ENCODE measurements at places on chromosomes 7 and 10.

GRCh38 chr7:93030605-93031225 is 87.1 kb downstream of the SAMD9 start:
- DNase-seq = no peak

GRCh38 chr10:100353770-100354485 is 6.9 kb downstream of the SCD start:
- no peak for DNase-seq

- no peak for DNase-seq
These were observed 113.2 kb upstream of the IFRD1 start for GRCh38 chr7:112336936-112337576.

GRCh38 chr10:97886286-97886685 is 36.6 kb downstream of the GOLGA7B start:
- no peak for DNase-seq

DNA sequence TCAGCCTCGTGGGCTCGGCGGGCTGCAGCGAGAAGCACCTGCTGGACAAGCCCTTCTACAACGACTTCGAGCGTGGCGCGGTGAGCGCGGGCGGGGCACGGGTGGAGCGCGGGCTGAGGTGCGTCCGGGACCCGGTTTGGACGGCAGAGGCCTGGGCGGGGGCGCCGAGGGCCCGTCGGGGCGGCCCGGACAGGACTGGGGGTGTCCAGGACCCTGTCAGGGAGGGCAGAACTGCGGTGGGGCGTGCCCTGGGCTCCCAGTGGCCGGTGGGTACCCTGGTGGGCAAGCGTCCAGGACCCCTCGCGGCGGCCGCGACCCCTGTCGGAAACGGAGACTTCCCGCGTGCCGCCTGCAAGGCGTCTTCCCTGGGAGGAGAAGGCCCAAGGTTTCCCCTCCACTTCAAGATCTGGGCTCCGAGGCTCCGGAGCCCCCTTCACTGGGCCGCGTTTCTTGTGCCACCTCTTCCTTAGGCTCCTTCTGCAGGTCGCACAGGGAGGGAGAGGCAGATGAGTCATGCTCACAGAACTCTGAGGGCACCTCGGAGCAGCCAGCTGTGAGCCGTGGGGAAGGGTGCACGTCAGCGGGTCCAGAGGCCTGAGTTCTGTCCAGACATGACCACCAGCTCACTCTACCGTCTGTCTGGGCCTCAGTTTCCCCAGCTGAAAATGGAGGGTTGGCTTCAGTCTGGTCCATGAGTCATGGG is 485 bp downstream of the ALOX5 start:
- no peak for DNase-seq

DNA sequence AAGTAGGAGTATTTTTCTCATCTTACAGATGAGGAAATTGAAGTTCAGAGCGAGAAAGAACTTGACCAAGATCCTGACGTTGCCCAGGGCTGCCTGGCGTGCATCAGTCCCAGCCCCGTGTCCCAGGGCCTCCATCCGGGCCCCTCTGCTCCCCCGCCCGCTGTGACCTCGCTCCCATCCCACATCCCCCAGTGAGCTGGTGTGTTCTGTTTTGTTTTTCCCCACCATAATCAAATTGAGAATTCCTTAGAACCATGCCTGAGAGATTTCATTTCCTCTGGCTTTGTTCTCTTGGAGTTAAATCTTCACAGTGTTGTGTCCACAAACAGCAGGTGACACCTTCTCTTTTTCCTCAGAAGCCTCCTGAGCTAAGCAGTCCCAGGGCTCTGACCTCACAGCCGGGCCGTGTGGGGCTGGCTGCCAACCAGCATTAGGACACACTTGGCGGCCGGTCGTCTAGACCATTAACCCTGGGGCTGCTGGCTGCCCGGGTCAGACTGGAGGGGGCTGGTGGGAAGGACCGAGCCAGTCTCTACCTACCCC is 44.3 kb downstream of the PFKP start:
- DNase-seq = peak; percentile 58

DNA sequence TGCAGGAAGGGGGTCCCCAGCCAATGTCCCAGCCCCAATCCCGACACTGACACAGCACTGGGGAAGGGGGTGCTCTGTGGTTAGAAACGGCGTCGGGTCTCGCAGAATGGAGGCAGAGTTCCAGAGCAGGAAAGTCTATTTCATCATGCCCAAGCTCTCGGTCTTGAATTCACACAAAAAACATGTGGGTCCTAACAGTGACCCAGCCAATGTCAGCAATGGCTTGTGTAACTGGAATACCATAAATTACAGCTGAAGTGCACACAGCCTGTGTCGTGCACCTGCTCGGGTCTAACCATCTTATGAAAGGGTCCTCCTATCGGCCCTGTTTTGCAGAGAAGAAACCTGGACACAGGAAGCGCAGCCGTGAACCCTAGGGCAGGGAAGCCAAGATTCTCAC is 324.1 kb downstream of the ADARB2 start:
- no peak for DNase-seq

DNA sequence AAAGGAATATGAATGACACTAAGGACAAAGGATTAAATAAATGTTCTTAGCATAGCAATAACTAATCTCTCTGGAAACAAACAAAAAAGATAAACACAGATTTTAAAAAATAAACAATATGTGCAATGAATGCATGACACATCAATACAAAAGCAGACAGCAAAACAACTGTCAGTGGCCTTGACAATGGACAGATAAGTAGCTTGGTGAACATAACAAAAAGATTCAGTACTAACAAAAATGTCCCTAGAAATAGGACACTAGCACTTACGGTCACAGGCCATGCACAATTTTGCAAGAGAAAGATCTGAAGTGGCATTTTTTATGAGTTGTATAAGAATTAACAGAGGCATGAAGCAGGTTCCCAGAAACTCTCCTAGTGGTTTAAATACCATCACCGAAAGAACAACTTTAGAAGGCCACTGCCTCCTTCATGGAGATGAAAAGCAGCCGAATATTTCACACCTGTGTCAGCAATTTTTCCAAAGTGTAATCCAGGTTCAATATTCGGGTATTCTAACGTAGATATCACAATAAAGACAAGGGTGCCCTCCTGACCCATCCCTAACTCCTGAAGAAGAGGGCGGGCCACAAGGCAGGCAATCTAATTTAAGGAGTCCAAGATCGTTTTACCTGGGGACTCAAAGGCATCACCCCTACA is 231.3 kb upstream of the MKLN1 start:
- DNase-seq = no peak

- DNase-seq = no peak
These were observed 243.2 kb downstream of the SNX10 start for GRCh38 chr7:26534649-26535482.

DNA sequence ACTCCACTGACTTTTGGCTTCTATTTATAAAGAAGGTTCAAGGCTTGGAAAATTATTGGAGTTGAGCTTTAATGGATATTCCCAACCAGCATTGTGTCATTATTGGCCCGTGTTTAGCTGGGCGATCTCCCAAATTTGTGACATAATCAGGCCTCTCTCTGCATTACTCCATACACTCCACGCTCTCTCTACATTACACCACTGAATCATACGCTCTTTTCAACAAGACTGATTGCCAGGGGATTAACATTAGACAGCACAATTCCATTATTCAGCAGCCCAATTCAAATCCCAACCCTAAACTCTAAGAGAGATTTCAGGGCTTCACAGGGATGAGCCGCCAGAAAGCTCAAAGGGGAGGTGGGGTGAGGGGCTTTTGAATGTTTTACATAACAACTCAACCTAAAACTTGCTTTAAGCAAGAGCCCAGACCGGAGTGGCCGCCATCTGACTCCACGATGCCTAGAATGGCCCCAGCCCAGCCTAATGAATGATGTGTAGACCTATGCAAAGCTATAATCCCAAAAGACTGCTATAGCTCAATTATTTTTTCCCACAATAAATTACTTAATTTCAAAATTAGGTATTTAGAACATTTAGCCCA is 61.8 kb downstream of the FGFR2 start:
- no peak for DNase-seq

- DNase-seq = no peak
These were observed 73.1 kb upstream of the SAMD8 start for GRCh38 chr10:75038335-75038734.

- DNase-seq = no peak
These were observed 159.1 kb upstream of the FEZF1 start for GRCh38 chr7:122463631-122464030.

GRCh38 chr7:77501192-77501515 is 35.9 kb upstream of the PTPN12 start:
- DNase-seq = no peak

GRCh38 chr10:61882621-61883370 is 18.7 kb upstream of the ARID5B start:
- no peak for DNase-seq

DNA sequence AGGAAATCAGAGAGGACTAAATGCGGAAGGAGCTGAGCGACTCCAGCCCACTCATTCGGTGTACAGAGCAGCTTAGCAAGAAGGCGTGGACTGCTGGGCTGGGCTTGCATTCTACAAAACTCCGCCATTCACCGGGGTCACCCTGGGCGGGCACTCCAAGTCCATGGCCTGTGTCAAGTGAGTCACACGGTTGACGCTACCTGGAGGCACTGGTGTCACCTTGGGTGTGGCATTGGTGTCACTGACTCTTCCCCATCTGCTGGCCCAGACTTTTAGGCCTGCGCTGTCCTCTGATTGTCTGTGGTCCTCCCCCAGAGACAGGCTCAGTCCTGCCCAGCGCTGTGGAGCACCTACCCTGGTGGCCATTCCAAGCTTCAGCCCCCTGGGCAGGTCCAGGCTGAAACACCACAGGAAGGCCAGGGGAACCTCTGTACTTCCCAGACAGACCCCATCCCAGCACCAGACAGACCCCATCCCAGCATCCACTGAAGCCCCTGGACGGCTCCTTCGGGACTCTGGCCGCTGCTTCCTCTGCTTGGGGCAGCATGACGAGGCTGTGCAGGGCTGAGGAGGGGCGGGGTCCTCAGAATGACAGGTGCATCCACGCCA is 30.6 kb upstream of the CNPY1 start:
- DNase-seq = no peak

- DNase-seq = no peak
These were observed 70.9 kb downstream of the CDK1 start for GRCh38 chr10:60849217-60849616.

DNA sequence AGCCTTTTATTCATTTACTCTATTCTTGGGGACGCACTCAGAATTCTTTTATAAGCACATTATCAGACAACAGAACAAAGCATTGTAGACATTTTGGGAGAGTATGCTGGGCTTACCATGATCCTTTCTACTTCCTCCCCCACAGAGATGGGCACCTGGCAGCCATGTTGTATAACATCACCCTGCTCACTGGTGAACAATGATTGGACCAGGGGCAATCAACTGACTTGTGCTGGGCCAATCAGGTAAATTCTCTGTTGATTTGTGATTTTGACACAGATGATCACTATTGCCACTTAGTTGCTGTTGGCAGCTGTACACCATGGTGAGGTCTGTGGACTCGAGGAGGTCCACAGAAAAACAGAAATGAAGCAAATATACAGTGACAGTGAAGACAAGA is 43.7 kb downstream of the WNT2 start:
- DNase-seq = no peak

GRCh38 chr10:33151344-33151864 is 183.1 kb downstream of the NRP1 start:
- no peak for DNase-seq

- no peak for DNase-seq
These were observed 9.8 kb upstream of the MRPS16 start for GRCh38 chr10:73262105-73262730.

DNA sequence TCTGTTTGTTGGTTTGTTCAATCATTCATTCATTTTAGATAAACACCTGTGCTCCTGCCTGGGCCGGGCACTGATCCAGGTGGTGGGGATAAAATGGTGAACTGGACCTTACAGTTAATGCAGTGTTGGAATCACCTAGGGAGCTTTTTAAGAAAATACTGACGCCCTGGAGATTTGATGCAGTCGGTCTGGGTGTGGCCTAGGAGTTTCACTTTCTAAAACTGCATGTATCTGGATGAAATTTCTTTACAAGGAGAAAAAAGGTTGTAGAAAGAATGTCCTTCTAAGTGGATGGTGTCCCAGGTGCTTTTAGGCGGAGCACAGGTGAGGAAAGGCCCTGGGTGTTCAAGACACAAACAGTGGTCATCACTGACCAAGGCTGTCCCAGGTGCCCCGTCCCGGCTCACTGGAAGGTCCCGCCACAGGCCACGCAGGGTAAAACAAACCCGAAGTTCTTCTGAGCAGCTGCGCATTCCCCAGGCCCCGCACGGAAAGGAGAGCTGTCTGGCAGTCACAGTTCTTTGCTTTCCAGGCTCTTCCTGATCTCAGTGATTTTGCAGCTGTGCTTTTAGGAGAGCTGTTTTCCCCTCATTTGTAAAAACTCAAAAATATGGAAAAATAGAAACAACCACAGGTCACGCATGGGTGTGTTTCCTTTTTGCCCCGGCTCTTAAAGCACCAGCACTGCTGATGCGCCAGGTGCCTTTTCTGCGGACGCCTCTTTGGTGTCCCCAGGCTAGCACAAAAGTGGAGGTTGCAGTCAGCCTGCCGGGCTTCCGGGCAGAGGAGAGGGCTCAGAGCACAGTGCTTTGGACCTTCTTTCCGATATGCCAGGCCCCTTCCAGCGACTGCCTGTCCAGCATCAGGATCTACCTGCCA is 161.9 kb downstream of the GRK5 start:
- no peak for DNase-seq

GRCh38 chr7:134946260-134946659 is 40.0 kb upstream of the AGBL3 start:
- DNase-seq = peak; percentile 6

DNA sequence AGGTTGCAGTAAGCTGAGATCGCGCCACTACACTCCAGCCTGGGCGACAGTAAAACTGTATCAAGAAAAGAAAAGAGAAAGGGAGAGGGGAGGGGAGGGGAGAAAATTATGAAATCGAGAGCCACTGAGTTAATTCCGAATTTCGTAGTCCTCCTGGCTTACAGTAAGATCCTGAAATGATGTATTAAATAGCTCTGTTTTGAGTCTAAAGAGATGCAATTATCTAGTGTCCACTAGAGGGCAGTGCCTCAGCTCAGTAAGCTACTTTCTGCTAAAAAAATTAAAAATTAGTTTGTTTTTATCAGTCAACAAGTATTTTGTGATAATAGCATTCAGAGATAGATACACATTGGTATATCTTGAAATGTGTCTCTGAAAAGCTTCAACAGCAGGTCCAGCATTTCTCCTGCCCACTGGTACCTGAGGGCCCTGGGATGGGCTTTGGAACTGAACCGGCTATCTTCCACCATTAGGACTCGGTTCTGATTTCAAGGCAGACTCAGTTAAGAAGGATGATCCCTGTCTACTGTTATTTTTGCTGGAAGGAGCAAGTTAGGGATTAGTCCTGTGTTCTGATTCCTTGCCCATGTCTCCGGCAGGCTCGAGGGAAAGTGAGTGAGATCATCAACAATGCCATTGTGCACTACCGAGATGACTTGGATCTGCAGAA is 19.5 kb downstream of the TSPAN33 start:
- no peak for DNase-seq

DNA sequence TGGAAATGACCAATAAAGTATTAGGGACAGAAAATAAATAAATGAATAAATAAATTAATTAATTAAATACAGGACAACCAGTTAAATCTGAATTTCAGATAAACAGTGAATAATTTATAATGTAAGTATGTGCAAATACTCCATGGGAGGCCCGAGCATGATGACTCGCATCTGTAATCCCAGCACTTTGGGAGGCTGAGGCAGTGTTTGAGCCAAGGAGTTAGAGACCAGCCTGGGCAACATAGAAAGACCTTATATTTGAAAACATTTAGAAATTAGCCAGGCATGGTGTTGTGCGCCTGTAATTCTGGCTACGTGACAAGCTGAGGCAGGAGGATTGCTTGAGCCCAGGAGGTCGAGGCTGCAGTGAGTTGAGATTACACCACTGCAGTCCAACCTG is 123.7 kb downstream of the CUL2 start:
- no peak for DNase-seq

- no peak for DNase-seq
These were observed 382.4 kb downstream of the BBS9 start for GRCh38 chr7:33511778-33512177.

- DNase-seq = no peak
These were observed 2.8 kb upstream of the WAPL start for GRCh38 chr10:86524225-86524962.

All from head of caudate nucleus (tissue), 42 donors.